ENCODE measurements at places on chromosomes 11 and 22. TPM values are rescaled to one million over a fixed set of nuclear protein-coding genes. Genes with fewer than 3 reads are reported as not detected.

Gene KRTAP5-1
- total RNA-seq: not detected

Gene OR8D4
- total RNA-seq: not detected

Gene KLHDC7B
- under 0.01 TPM for total RNA-seq

Gene FOLR3
- total RNA-seq: 0.13 TPM

Gene MFNG
- total RNA-seq: 2.4 TPM

Gene OR10S1
- total RNA-seq: not detected

Gene ACTN3
- total RNA-seq: not detected

Gene C1QTNF5
- total RNA-seq: 22.6 TPM

Gene RBMXL2
- not detected for total RNA-seq

Gene TSPO
- total RNA-seq: 284 TPM

Gene FIBIN
- total RNA-seq: 56.8 TPM

Gene ACRV1
- total RNA-seq: not detected

Gene KMT5B
- total RNA-seq: 25.6 TPM

All from aortic smooth muscle cell (primary cell).